NCI-H187 treated with DMSO at 0.1 percent for 48 hours (cell line): ENCODE measurements at places on chromosomes 16 and 17.

DNA sequence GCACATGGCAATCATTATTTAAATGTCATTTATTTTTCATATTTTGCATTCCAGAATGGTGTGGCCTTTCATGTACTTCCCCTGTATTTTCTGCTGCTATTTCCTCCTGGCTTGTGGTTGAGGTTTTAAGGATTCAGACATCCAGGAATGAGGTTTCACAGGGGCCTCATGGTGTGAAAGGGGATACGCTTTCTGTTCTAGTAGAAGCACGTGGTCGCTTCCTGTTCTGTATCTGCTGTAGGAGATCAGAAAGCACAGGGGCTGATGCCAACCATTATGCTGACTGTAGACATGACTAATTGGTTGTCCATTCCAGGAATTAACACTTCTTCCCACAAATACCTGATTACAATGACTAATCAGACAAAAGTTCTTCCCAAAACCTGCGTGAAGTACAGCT lies 405.9 kb downstream of the SHISA9 start:
- DNase-seq, result no peak

DNA sequence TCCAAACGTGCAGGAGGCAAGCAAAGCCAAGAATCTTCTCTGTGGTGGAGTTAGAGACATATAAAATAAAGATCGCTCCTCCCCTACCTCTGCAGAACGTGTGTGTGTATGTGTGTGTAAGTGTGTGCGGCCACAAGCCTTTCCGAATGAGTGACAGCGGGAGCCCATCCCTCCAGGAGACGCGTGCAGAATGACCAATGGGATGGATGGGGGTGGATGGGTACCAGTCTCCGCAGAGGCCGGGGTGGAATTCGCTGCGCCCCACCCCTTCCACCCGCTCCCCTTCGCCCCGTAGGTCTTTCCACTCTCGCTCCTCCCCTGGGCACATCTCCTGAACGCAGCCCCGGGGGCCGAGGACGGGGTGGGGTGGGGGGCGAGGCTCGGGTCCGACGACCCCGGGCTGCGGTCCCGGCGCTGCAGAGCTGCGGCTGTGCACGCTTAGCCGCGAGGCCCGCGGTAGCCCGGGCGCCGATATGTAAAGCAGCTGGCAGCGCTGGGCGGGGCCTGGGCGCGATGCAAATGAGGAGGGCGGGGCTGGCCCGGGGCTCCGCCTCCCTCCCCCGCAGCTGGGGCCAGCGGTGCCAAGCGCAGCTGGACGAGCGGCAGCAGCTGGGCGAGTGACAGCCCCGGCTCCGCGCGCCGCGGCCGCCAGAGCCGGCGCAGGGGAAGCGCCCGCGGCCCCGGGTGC lies at the start of gene PRKCB:
TSS of gene PRKCB (plus strand) at position 594 of the 688 bp plus-strand sequence.
- DNase-seq, result no peak

GRCh38 chr17:48626245-48627117 lies at the start of gene HOXB9:
HOXB9 (minus strand) TSS chr17:48626358; CDS start chr17:48626269, 89 bp downstream.
- DNase-seq, result no peak

DNA sequence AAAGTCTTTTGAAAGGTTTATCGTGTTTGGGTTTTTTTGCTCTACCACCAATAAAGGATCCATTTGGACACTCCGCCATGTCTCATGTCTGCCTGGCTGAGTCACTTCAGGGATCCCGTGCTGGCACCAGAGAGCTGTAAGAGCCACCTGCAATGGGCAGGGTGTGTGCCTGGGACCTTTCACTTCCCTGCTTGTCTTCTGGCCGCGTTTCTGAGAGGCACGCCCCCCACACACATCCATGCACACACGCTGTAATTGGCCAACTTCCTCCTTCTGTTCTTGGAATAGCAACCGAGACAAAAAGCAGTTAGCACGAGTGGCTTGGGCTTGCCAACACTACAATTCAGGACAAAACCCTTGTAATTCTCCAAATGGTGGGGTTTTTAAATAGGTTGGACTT lies 9.8 kb upstream of the SOST start:
- DNase-seq, result no peak

DNA sequence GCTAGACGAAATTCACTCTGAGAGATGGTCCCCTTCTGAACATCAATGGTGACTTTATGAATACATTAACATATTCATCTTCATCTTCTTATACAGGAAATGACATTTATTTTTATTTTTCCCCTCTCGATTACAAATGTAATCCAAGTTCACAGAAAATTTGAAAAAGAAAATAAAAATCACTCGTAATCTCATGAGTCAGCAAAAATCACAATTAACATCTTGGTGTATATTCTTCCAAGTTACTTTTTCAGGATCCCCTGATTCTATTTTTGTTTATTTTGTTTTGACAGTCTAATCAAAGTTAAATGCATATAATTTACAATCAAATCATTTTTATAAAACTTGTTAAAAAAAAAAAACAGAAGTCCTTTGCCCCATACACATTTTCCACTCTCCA lies 27.6 kb downstream of the C16orf87 start:
- no peak for DNase-seq

DNA sequence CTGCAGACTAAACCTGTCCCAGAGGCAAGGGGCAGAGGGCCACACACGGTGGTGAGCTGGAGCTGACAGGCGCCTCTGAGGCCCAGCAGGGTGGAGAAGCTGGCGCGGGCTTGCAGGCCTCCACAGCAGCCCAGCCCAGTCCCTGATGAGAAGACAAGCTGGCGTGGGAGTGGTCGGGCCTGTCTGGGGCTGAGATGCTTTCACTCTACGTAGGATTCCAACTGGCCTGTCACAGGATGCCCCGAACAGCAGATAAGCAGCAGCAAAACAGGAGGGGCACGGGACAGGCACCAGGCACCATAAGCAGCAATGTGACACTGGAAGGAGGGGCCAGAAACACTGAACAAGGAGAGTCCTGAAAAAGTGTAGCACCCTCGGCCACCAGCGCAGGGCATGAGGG lies 40.1 kb downstream of the PEMT start:
- no peak for DNase-seq

GRCh38 chr17:63634816-63635215 lies 12.6 kb downstream of the MAP3K3 start:
- no peak for DNase-seq

DNA sequence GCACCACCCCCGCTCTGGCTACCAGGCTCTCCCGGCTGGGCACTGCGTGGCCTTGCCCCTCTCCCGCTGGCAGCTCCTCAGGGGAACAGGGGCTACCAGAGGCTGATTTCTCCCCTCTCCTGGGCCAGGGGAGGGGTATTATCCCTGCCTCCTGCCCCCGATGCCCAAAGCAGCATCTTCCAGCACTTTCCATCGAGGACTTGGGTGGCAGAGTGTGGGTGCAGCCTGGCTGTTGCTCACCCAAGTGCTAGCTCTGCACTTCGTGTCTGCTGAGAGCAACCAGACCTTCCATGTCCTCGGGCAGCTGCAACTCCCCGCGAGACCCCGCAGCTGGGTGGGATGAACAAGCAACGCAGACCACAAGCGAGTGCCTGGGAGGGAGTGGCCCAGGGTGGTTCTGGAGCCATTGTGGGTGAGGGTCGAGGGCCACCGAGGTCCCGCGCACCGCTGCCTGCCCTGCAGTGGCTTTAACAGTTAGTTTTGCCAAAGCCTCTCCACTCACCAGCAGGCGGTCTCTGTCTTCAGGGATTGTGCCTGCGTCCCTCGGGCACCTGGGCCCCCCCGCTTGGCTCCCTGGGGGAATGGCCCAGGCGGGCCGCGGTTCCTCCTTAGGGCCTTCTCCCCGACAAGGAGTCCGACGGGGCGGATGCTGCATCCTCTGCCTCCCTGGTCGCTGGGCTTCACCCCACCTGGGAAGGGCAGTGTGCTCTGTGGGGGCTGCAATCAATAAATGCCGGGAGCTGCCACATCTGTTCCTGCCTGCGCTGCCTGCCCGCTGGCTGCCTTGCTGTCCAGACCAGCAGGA lies 8.4 kb downstream of the SLC25A10 start:
- no peak for DNase-seq

DNA sequence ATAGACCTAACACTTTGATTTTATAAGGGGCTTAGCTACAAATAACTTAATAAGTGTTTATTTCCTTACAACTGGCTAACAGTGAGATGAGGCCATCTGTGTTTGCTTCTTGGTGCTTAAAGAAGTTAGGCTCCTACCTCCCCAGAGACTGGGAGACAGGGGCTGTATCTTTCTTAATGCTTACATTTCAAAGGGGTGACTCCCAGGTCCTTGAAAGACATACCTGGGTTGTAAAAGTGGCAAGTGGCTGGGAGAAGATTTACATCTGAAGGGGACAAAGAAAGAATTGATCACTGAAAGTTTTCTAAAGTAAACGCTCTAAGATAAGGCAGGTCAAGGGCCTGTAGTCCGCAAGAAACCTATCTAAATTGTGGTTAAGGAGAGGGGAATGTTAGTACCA lies 196.8 kb downstream of the CNTNAP4 start:
- DNase-seq, result no peak

DNA sequence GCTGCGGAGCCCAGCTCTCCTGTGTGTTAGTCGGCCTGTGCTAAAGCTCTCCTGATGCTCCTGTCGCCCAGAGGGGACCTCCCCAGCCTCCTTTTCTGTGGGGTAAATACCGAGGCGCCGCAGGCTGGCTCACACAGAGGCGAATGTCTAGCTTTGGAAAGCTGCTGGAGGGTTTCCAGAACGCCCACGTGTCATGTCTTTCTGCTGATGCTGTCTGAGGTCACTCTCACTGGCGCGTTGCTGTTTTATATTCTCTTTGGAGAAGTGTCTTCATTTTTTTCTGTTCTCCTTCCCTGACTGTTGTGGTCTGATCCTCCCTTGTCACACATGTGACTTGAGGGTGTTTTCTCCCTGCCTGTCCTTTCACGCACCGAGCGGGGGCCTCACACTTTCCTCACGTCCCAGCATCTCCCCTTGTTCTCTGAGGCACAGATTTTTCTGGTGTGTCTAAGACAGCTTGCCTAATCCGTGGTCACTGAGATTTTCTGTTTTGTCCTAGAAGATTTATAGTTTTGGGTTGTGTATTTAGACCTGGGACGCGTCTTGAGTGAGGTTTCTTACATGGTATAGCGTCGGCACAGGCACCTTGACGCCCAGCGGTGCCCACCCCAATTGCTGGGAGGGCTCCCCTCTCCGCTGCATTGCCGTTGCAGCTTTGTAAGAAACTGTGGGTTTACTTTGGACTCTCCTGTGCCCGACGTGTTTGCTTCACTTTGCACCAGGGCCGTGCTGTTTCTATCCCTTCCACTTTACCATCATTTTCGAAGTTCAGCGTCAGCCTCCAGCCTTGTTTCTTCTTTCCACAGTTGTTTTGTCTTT lies 92.1 kb upstream of the ZNF750 start:
- DNase-seq, result no peak

- no peak for DNase-seq
Measured at GRCh38 chr16:88778271-88778525, 6.8 kb downstream of the PIEZO1 start.

DNA sequence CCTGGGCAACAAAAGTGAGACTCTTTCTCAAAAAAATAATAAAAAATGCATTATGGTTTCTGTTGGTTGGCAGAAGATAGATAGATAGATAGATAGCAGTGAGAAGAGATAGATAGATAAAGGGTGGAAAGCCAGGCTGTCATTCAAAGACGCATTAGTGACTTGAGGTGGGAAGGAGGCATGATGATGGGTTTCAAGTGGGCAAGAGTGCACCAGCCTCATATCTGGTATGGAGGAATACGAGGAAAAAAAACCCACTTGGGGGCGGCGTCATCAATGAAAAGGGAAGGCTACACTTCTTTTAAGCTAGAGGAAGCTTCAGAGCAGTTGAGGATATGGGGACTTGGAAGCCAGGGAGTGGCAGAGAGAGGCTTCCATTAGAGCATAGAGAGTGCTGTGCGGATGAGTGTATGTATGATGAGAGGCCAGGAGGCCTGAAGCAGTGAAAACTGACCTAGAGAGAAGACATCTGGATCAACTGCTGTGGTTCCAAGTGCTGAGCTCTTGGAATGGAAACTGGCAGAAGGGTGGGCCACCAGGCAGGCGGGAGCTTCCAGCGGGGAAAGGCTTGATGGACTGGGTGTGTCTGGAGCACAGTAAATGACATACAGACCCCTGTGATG lies 31.8 kb downstream of the CEP95 start:
- no peak for DNase-seq

DNA sequence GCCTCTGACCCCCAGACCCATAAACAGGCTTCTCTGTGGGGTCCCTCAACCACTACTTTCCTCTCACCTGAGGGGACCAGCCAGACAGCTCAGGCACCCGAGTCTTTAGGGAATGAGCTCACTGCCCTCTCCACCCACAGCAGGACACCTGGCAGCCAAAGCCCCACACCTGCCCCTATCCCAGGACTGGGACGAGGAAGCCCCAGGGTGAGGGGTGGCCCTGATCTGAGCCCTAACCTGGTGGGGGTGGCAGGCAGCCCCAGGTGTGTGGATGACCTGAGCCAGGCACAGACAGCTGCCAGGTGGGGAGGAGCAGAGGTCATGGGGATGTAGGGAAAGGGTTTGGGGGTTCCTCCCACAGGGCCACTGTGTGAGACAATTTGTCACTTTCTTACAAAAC lies 1.7 kb upstream of the TEX19 start:
- no peak for DNase-seq

DNA sequence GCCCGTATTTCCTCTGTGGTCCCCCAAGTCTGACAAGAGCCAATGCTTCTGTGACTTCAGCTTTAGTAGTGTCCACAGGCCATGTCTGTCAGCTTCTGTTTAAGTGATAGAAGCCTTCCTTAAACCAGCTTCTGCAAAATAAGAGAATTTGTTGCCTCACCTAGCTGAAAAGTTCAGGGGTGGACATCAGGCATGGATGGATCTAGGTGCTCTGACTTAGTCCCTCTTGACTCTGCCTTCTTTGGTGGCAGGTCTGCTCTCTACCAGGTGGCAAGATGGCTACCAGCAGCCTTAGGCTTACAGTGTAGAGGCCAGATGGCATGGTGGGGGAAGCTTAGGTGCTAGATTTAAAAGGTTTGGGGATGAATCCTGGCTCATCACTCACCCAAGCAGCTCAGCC lies 33.7 kb downstream of the KATNIP start:
- DNase-seq, result no peak

DNA sequence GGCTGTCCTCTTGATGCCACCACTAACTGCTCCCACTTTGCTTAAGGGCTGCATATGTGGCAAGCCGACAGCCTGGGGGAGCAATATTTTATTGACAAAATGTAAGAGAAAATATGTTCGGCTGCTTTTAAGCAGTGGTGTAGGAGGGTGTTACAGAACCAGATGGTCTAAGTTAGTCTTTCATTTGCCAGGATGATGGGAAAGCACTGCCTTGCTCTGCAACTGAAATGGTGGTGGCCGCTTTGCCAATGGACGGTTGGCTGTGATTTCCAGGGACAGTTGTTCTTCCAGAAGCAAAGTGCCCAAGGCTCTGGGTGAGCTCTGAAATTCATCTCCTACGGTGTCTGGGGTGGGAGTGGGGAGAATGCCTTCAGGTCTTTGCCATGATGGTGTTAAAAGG lies 469.3 kb downstream of the TOX3 start:
- DNase-seq, result no peak

DNA sequence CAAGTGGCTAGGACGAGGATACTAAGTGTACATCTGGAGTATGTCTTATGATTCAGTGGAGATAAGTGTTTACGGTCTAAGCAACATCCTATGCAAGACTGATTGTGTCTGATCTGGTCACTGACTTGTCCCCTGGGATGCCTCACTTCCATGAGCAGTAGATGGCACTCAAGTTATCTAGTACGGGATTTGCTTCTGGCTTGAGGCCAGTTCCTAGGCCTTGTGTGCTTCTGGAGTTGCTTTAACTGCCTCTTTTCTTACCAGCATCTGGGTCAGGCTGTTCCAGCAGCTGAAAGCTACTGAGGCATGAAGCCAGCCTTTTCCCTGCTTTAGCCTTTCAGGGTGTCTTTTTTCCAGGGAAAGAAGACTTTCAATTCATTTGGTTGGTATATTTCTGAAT lies 23.0 kb downstream of the SUPT6H start:
- DNase-seq, result peak; percentile 91
